ENCODE measurements at places on chromosomes 5 and 9.

GRCh38 chr5:93929131-93929530 is 187.7 kb upstream of the POU5F2 start:
- DNase-seq: no peak

GRCh38 chr5:79853676-79854418 is 137.2 kb downstream of the MTX3 start:
- DNase-seq: no peak

DNA sequence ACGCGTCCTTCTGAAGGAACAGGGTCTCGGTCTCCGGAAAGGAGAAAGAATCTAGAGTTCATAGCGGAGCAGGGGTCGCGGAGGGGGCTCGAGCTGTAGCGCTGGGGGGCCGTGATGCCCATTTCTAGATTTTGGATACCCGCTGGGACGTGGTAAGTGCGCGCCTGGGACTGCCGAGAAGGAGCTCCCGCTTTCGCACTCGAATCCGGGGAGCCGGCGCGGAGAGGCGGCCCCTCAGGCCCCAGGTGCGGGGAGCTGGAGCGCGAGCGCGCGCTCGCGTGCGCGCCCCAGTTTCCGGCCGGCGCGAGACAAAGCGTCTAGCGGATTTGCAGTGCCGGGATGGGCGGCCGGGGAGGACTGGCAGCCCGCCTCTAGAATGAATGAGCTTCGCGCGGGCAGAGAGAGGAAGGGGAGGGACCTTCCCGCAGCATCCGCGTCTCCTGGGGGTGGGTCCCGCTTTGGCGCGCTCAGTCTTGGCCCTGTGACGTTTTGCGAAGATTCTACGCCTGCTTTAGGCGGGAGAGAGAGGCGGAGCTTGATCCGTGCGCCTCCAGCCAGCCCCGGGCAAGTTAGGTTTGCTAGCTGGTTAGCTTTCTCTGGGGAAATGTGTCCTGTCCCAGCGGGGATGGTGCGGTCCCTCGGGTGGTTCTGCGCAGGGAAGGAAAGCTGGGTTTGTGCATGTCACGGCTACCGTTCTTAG is 1.2 kb downstream of the LMNB1 start:
- peak; percentile 87 for DNase-seq

DNA sequence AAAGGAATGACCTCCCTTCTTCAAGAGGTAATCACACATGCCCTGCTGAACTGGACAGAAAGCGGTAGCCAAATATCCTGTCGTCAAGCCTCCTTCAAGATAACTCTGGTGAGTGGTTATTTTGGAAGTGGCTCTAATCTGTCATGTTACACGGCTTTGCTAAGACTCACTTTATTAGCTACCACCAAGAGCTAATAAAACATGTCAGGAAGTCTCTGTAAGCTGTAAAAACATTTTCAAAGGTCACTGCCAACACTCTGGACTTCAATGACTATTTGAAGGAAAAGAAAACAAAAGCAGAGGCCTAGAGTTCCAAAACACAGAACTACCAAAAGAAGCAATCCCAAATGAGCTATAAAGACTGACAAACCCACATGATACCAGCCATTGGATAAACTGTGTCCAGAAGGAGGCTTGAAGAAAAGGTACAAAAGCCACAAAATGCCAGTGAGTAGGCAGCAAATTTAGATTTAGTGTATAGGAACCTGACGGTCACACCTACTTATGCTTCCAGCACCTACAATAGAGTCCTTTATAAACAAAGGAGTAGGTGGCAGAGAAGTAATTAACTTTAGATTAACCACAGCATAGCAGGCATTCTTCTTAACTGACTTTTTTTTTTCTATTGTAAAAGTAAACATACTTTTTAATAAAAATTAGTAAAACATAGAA is 97.3 kb upstream of the EQTN start:
- DNase-seq: no peak

GRCh38 chr5:28495876-28496275 is 1457.5 kb upstream of the CDH9 start:
- DNase-seq: no peak

GRCh38 chr9:136875155-136875554 is 9.0 kb upstream of the EDF1 start:
- no peak for DNase-seq

DNA sequence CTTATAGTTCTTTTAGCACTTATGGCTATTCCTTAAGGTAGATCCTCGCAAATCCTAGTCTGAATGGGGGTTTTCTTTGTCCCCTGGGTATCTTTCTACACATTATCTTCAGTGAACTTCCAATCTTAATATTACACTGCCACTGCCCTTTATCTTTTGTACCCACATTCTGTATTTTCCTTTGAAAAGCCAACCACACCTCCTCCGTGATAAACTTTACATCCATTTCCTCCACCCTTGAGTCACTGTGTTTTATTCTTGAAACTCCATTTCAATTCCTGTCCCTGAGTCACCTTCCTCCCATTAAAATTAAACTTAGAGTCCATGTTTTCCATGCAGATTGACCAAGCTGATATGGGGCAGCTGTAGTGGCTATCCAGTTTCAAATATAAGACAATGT is 43.2 kb upstream of the RICTOR start:
- no peak for DNase-seq

DNA sequence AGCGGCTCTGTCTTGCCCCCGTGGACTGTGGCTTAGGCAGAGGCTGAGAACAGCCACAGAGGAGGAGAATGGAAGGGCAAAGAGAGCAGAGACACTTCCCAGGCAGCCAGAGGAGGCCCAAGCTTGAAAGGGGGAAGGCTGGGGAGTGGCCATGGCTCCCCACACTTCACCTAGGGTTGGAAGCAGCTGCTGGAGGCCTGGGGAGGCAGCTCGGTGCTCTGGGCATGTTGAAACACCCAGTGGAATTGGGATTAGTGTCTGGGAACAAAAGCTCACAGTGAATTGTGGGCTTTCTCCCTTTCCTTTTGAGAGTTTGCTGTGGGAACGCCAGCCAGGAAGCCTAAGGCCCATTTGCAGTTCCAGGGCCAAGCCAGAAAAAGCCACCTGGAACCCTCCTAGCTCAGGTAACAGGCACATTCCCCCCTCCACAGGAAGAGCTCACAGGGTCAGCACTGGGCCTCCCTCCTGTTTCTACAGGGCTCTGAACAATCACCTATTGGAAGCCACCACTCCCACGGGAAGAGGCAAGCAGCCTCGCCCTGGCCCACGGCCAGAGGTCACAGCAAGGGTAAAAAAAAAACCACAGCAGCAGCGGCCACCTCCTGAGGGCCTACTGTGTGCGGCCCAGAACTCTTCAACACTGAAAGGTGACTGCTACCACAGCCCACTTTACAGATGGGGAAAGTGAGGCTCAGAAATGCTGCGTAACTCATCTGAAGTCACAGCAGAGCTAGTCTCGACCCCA is 20.2 kb downstream of the EEIG1 start:
- DNase-seq: no peak

- DNase-seq: no peak
Measured at GRCh38 chr9:7137571-7137970, 379.8 kb downstream of the KDM4C start.

DNA sequence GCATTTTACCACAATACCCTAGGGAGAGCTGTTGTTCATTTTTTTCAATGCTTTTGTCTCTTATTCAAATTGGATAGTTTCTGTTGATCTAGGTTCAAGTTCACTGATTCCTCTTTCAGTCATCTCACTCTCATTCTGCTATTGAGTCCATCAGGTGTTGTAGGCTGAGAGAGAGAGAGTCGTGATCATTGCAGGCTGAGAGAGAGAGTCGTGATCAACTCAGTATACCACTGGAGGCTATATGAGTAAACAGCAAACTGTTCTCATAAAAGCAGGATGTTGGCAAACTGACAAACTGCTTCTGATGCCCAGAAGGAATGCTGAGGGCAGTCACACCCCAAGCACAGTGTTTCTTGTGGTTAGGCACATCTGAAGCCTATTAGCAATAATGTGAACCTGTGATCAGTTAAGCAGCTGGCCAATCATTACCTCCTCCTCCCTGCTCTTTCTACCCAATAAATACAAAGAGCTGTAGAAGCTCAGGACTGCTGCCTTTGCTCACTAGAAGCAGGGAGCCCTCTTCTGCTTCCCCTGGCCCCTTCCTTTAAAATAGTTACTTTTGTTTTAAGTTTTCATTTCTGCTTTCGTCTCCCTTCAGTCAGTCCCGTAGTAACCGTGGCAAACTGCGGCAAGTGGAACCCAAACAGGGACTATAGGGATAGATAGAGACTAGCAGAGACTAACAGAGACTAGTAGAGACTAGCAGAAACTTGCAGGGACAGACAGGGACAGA is 476.1 kb upstream of the ACO1 start:
- no peak for DNase-seq

- DNase-seq: no peak
Measured at GRCh38 chr5:152116934-152117333, 192.3 kb upstream of the GLRA1 start.

DNA sequence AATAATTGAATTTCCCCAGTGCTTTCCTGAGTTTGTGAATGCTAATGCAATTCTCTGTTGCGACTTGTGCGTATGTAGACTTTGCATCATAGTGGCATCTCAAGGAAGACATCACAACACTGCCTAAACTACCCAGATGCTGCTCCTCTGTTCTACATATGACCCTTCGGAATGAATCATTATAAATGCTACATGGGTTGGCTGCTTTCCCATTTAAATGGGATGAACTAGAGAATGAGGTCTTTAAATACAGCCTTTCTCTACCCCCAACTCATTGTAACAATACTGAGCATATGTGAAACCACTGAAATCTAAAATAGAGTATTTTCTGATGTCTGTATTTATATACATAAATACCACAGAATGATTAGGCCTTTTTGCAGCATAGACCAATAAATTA is 136.6 kb upstream of the ICE1 start:
- no peak for DNase-seq

- DNase-seq: no peak
Measured at GRCh38 chr9:101860920-101861319, 122.5 kb upstream of the GRIN3A start.

DNA sequence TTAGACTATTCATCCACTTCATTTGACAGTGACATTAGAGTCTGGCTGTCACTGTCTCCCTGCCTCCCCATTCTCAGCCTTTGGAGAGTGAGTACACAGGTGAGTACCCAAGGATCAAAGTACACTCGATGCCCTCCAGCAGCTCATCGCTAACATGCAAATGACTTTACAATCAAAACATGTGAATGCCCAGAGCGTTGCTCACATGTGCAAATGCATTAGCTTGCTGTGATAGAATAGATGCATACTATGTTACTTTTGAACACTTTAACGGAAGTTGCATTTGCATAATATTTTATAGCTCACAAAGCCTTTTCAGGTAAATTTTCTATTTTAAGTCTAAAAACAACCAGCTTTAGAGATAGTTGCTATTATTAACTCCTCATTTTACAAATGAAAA is 107.6 kb downstream of the SYK start:
- no peak for DNase-seq

- no peak for DNase-seq
Measured at GRCh38 chr9:92165484-92165883, 50.3 kb upstream of the SPTLC1 start.

- no peak for DNase-seq
Measured at GRCh38 chr5:176381423-176381822, 7.0 kb downstream of the NOP16 start.

DNA sequence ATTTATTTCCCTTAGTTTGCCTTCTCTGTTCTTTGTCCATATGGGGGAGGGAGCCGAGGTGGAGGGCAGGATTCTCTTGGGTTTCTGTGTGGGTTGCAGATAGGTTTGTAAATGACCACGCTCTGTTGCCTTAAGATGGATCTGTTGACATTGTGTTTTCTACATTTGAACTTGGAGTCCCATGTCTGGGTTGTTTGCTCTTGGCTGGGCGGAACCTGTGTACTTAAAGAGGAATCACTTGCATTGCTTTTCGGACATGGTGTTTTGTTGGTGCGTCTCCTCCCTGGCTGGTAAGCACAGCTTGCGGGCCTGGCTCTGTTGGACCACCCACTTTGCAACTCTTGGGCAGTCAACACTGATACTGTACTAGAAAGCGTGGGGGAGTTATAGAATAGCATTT is 45.9 kb downstream of the EHMT1 start:
- no peak for DNase-seq

DNA sequence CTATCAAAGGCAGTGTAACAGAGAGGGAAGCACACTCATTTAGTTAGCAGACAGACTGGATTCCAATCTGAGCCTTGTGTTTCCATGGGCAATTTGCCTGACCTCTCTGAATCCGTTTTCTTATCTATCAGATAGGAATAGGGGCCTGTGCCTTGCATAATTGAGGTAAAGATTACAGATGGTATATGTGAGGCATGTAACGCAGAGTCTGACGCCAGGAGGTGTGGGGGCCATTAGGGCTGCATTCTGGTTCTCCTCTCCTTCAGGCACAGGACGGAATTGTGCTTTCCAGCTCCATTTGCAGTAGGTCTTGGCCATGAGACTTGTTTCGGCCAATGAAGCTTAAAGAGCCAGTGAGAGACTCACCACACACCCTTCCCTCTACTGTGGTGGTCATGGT is 97.6 kb downstream of the FRMD3 start:
- no peak for DNase-seq

GRCh38 chr5:73706963-73707362 is 81.0 kb downstream of the ARHGEF28 start:
- no peak for DNase-seq

DNA sequence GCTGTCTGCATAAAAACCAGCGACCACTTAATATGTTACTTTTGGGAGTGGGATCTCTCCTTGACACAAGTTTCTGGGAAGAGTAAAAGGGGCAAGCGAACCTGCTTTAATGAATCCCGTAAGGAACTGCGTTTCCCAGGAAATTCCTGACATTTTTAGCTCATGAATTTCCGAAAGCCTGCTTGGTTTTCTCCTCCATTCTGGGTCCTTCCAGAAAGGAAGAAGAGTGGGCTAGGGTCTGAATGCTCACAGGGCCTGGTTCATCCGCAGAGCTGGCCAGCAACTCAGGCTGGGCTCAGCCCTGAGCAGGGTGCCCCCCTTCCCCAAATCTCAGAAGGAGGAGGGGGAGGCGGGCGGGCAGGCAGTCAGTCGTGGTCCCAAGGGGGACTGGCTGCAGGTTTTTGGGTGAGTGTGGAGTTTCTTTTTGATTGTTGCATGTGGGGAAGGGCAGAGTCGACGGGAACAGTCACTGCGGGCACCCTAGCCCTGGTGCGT is 1.2 kb upstream of the PURA start:
- peak; percentile 7 for DNase-seq

GRCh38 chr9:5288591-5288990 is 15.9 kb downstream of the RLN2 start:
- no peak for DNase-seq

DNA sequence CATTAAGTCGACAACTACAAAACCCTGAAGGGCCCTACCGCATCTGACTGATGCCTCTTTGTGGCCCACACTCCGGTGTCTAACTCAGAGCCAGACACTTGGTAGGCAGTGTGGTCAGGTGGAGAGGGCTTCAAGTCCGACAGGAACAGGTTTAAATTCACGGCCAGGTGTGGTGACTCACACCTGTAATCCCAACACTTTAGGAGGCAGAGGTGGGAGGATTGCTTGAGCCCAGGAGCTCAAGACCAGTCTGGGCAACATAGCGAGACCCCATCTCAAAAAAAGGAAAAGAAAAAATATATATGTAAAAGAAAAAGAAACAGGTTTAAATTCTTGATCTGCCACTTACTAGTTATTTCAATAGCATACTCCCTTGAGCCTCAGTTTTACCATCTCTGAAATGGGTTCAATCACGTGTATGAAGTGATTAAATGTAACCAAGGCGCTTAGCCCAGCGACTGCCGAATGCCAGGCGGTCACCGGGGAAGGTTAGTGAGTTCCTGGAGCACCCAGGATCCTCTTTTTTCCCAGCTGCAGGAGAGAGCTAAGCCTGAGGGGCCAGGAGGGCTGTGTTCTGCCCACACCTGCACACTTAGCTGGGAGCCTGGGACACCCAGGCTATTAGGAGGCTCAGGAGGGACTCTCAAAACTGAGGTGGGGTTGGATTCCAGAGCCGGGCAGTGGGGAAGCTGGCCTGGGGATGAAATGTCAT is 943 bp downstream of the CLTB start:
- no peak for DNase-seq
